Posterior vena cava (tissue), 2 donors: ENCODE measurements at places on chromosomes 1 and 21. TPM values are rescaled to one million over a fixed set of nuclear protein-coding genes. Genes with fewer than 3 reads are reported as not detected.
A peak's percentile ranks its signal among the peaks of the same experiment; 100 is the strongest.

CBR3 gene
- total RNA-seq = 12.2 TPM

BGLAP gene
- 0.71 TPM for total RNA-seq

KIAA0040 gene
- 9.3 TPM for total RNA-seq

ZBTB18 gene
- 11.7 TPM for total RNA-seq

SMCP gene
- not detected for total RNA-seq

PTGS2 gene
- 9.3 TPM for total RNA-seq

GPR37L1 gene
- total RNA-seq = not detected

ENAH gene
- total RNA-seq = 244 TPM

OR6N1 gene
- total RNA-seq = not detected

TEDDM1 gene
- total RNA-seq = not detected

GUCA2A gene
- not detected for total RNA-seq

INSRR gene
- total RNA-seq = 0.23 TPM

GNG4 gene
- total RNA-seq = 0.32 TPM

SCP2 gene
- total RNA-seq = 101 TPM

TFAP2E gene
- total RNA-seq = 0.65 TPM

CITED4 gene
- total RNA-seq = 9.5 TPM

GRCh38 chr1:182641561-182641960 is 37.4 kb upstream of the RGS16 start:
- DNase-seq = no peak

DNA sequence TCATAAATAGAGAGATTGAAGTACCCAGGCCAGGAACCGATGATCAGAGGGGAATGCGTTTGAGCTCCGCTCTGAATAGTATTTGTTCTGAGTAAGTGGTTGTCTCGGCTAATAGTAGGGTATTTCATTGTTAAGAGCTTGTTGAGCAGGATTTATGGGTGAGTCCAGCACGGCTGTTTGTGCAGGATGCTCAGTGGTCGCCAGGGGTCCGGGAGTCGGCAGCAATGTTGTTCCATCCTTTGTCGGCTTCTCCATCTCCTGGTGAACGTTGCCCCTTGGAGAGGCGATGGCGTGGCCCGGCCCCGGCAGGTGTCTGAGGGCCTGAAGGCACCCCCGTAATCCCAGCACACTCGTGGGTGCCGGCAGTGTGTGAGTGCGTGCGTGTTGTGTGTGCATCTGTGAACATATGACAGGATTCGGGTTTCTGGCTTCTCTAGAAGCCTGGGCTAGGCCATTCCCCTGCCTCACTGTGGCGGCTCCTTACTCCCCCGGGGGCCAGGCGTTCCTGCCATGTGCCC is 160.8 kb upstream of the ARHGEF16 start:
- no peak for DNase-seq

DNA sequence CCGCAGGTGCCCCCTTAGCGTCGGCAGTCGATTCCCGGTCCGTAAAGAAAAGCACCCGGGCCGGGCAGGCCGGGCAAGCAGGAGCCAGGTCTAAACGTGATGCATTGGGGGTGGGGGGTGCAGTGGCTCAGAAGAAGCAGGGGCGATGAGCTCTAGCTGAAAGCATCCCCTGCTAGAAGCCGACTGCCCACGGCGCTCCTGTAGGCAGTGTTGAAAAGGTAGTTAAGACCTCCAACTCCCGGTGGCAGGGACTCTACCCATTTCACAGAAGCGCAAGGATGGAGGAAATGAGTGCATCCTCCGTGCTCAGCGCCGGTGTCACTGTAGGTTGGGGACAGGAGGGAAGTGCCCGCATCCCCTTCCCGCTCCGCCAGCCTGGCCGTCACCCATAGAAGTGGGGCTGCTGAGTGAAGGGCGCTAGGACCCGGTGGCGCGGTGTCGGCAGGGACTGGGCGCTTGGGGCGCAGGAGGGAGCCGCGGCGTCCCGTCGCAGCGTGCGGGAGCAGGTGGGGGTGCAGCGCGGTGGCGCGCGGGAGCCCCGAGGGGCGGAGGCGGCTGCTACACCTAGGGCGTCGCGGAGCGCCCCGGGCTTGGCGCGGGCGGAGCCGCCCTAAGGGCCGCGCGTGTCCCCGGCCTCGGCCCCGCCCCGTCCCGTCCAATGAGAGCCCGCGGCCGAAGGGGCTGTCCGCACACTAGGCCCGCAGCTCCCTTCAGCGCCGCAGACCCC is at the start of gene WNT2B:
Gene WNT2B, plus strand, starts transcription at position 688 of the 727 bp plus-strand sequence. CDS start 298 bp downstream, outside the sequence.
- DNase-seq = peak; percentile 86

DNA sequence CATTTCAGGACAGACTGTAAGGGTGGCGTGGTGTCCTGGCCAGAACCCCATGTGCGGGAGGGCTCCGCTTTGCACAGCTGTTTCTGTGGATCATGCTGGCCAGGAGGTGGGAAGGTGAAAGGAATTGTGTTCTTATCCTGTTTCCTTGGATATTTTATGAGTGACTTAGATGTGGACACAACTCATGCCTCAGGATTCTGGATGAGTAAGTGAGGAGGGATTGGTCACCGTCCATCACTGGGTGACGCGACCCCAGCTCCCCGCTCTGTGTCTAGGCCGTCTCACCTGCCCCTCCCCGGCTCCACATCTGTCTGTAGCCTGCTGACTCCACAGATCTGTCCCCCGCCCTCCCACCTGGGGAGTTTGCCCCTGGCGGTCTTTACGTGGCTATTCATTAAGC is 48.8 kb downstream of the PIK3CD start:
- no peak for DNase-seq

GRCh38 chr1:20634594-20635084 is 1.4 kb downstream of the PINK1 start:
- no peak for DNase-seq

- no peak for DNase-seq
These were observed 3.5 kb upstream of the UTS2 start for GRCh38 chr1:7856345-7856744.

- DNase-seq = no peak
These were observed 41.5 kb downstream of the LHX9 start for GRCh38 chr1:197958438-197959305.

DNA sequence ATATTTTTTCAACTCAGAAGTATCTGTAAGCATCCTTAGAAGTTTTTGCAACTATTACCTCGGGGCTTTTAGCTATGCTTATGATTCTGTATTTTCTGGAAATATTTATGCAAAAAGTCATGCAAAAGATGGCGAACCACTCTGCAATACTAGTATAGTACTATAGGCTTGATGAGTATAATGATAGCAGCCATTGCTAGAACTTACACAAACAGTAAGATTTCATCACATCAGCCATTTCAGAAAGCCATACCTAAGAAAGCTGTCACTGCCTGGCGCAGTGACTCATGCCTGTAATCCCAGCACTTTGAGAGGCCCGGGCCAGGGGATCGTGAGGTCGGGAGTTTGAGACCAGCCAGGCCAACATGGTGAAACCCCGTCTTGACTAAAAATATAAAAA is 227.1 kb downstream of the LRRC7 start:
- DNase-seq = no peak

DNA sequence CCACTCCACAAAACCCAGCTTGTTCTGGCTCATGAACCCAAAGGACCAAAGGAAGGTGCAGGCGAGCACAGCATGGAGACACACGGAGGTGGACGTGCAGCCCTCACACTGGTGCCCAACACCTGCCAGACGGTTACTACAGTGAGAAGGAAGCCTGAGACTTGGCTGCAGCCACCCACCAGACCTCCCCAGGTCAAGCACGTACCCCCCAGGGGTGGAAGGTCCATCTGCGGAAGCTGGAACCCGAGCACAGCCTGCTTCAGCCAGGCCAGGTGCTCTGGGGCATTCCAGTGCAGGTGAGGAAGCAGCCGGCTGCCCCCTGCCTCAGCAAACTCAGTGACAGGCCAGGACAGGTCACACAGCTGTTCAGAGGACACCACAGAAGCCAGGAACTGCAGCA is 16.0 kb upstream of the LSS start:
- peak; percentile 59 for DNase-seq

DNA sequence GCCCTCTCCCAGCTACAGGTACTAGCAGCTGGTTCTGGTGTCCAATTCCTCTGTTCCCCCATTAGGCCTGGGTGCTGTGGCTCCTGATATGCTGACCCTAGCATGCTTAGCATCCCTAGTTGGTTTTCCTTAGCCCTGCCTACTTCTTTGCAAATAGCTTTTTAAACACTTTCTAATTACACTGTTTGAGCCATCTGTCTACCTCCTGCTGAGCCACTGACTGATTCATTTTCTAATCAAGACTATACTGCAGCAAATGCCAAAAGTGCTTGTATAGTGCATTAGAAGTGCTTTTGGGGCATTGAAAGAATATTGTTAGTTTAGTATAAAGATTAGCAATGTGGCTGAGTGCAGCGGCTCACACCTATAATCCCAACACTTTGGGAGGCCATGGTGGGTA is 36.3 kb downstream of the ERICH3 start:
- no peak for DNase-seq

GRCh38 chr1:174996476-174996875 is 3.3 kb upstream of the CACYBP start:
- no peak for DNase-seq

DNA sequence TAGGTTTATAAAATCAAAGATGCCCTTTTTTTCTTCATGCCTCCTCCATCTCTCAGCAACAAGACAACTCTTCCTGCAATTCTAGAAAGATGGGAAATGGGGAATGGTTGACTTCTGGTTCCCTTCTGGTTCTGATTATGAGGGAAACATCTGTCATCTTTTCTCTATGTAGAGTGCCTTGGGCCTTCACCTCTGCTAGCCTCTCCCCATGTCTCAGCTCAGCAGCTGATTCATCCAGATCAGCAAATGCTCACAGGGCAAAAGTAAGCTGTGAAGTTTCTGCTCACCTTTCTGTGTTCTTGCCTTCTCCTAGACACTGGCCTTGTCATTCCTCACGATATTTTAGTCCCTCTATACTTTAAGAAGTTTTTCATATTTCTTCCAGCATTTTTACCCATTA is 17.8 kb upstream of the BECN2 start:
- DNase-seq = no peak

GRCh38 chr21:36282568-36283230 is 37.3 kb upstream of the MORC3 start:
- no peak for DNase-seq

- DNase-seq = no peak
These were observed 1274.0 kb downstream of the AMY1C start for GRCh38 chr1:105023719-105024118.

DNA sequence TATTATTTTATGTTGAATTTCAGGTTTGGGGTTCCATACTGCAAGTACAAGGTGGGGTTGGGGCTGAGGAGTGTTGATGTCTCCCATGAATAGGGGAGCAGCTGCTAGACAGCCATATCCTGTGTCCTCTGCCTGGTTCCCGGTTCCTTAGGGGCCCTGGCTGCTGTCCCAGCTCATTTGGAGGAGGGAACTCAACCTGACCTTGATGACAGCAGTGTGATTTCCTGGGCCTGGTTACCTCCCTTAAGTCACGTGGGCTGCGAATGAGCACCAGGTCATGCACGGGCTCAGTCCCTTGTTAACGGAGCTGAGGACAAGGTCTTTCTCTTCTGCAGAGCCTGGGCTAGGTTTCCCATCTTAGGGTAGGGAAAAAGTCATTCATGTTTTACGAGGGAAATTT is 85.1 kb downstream of the MTR start:
- DNase-seq = no peak

GRCh38 chr1:91349524-91349923 is 55.1 kb downstream of the HFM1 start:
- DNase-seq = no peak

DNA sequence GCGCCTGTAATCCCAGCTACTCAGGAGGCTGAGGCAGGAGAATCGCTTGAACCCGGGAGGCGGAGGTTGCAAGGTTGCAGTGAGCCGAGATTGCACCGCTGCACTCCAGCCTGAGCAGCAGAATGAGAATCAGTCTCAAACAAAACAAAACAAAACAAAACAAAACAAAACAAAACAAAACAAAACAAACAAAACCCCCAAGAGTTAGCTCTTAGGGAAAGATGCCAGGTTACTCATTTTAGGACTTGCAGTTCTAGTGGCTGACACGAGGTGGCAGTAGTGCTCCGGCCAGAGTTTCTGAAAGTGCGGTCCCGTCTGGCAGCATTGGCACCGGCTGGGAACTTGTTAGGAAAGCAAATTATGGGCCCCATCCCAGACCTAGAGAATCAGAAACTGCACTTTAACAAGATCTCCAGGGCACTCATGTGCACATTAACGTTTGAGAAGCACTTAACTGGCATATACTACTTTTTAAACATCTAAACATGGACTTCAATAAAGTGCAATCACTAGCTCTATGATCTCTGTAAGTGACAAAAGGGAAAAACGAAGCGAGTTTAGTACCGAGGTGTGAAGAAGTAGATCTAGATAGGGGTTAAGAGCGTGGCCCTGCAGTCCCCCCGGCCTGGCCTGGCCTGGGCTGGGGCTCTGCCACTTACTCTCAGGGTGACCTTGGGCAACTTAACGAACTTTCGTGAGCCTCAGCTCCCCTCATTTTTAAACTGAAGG is 41.9 kb upstream of the TNFRSF1B start:
- peak; percentile 93 for DNase-seq

DNA sequence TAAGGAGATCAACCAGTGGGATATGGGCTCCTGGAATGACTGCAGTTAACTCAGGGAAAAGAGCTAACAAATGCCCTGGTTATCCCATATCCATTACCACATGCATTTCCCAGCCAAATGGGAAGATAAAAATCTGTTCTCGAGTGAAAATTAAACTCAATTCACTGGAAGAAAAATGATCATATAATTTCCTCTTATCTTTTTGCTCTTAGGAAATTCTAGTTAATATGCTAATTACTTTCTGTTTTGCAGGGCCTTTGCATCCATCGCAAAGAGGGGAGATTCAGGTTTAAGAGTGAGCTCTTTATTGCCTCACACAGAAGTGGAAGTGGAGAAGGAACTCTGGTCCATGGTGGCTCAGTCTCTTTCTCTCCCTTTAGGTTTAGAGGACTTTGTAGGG is 3.9 kb upstream of the IL24 start:
- no peak for DNase-seq

DNA sequence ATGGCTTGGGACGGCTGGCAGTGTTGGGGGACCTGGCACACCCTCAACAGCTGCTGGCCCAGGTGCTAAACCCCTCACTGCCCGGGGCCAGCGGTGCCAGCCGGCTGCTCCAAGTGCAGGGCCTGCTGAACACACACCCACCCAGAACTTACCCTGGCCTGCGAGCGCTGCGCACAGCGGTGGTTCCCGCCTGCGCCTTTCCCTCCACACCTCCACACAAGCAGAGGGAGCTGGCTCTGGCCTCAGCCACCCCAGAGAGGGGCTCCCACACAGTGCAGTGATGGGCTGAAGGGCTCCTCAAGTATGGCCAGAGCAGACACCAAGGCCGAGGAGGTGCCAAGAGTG is 67.9 kb downstream of the FMO4 start:
- DNase-seq = no peak

DNA sequence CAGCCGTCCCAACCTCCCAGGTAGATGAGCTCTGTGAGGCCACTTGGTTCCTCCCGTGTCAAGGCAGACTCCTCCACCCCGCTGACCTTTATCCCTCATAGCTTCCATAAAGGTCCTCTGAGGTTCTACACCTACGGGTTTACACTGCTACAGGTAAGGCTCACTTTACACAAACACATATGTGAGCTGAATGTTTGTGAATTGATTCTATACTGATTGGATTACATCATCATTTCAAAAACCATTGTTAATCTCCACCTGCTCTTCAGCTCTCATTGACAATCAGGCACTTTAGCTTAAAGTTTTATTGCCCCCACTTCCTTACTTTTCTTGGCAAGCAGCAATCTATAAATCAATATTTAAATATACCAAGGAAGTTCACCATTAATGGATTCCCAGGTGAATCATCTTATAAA is 12.8 kb upstream of the RGS16 start:
- no peak for DNase-seq

- DNase-seq = no peak
These were observed 467.5 kb upstream of the CXADR start for GRCh38 chr21:17045214-17045853.

GRCh38 chr1:95635811-95636210 is 401.8 kb downstream of the RWDD3 start:
- DNase-seq = no peak
